Activated CD8-positive, alpha-beta memory T cell treated with anti-CD3 and anti-CD28 coated beads, Interleukin-2, amount 50 U/mL, for 4 hours (primary cell): ENCODE measurements at places on chromosomes 11 and 22.
A peak's percentile ranks its signal among the peaks of the same experiment; 100 is the strongest.

DNA sequence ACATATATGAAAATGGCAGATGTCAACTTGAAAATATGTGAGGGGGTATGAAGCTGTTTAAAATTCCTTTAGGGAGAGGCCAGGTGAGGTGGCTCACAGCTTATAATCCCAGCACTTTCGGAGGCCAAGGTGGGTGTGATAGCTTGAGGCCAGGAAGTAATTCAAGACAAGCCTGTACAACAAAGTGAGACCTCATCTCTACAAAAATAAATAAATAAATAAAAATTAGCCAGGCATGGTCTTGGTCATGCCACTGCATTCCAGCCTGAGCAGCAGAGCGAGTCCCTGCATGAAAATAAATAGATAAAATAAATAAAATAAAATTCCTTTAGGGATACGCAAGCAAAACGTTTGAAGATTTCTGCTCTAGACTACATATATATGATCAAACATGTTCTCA is 38.1 kb upstream of the FAM181B start:
- DNase-seq: no peak

DNA sequence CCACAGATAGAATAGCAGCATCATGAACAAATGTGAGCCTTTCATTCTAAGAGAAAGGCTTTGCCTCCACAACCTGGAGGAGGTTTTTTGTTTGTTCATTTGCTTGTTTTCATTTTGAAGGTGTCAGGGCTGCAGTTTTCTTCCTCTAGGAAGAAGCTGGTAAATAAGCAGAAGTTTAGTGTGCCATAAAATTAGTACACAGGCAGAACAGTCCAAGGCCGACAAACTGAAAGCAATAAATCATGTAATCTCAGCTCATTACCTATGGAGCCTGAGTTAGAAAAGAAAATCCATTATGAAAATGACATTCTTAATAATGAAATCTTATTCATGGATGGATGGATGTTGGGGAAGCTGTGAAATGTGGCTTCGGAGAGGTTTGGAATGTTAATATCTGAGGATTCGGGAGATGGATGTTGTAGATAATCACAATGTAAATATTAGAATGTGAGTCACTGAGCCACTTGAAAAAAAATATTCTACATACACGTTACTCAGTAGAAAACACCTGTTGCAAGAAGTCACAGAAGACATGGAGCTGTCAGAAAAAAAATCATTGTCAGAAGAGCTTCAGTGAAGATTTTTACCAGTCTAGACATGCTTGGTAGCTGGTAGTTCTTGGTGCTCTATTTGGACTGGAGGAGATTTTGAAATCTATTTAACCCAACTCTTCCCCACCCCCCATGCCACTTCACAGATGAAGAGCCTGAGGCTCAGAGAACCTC is 15.0 kb upstream of the ZDHHC13 start:
- no peak for DNase-seq

- no peak for DNase-seq
Observed at GRCh38 chr22:24969560-24970301, 17.2 kb downstream of the KIAA1671 start.

- DNase-seq: no peak
Observed at GRCh38 chr11:468493-468892, 18.4 kb downstream of the PTDSS2 start.

DNA sequence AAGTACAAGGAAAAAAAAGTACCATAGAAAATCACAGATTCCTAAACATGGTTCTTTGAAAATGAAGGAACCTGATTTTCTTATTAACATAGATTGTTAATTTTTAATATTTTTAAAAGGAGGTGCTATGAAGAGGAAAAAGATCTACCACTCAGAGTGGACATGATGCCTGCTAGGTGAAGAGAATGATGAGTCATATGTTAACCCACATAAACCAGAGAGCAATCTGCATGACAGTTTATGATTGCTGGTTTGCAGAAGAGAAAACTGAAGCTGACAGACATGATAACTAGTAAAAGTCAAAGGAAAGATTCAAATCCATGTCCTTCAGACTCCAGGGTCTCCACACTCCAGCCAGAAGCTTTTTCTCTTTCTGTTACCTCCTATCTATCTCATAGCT is 1231.7 kb downstream of the LRRC4C start:
- no peak for DNase-seq

DNA sequence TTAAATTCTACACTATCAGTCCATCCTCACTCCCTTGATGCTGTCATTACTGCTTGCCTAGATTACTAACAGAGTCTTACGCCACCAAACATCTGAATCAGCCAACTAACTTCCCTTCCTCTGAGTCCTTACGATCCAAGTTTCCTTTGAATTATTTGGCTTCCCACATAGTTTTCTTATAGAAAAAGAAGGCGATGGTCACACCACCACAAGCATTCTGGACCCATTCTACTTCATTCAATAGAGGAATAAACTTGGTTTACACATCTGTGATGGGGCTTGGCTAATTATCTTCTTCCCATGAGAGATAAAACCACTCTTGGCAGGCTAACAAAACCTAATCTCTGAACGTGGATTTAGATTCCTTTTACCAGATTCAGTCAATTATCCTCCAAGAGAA is 35.0 kb downstream of the INTS4 start:
- no peak for DNase-seq

DNA sequence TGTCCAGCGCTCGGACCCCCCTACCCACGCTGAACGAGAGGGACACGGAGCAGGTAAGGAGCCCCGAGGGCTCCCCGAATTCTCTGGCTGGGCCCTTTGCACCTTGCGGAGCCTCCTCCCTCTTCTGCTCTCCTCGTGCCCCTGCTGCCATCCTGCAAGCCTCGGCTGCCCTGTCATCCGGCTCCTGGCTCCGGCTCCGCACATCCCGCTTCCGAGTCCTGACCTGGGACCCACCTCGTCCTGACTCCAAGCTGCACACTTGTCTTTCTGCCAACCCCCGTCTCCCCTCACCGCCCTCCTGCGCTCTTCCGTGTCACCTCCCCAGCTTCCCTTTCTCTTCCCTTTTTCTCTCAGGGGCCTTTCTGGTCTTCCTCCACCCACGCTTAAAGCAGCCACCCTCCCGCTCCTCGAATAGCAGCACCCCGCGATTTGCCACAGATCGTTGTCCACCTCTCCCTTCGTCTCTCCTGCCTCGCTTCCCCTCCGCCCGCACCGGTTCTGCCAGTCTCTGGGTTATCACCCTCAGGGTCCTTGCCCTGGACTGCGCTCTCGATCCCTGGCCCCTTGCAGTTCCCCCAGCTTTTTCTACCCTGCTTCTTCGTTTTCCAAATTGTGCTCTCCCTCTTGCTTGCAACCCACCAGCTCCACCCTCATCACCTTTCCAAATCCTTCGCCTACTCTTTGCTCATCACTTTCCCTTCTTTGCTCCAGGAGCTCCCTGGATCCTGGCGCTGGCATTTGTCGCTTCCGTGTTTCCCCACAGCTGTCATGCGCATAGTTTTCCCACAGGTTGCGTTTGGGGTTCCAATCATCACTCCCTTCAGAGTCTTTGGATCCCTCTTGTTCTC is 822 bp downstream of the MARK2 start:
- DNase-seq: peak; percentile 28

GRCh38 chr11:27116684-27117083 is 76.1 kb downstream of the BBOX1 start:
- DNase-seq: no peak

GRCh38 chr11:73204711-73205121 is 13.4 kb upstream of the P2RY2 start:
- no peak for DNase-seq

DNA sequence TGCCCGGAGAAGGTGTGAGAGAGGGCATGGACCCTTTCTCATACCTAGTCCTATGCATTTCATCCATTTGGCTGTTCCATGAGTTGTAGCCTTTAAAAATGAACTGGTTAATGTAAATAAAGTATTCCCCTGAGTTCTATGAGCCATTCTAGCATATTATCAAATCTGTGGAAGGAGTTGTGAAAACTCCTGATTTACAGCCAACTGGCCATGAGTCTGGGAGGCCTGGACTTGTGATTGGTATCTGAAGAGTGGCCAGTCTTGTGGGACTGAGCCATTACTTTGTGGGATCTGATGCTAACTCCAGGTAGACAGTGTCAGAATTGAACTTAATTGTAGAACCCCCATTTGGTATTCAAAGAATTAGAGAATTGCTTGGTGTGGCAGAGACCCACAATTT is 48.4 kb downstream of the FAM118A start:
- no peak for DNase-seq

GRCh38 chr11:36394926-36395325 is 98.8 kb downstream of the PRR5L start:
- DNase-seq: no peak

- DNase-seq: no peak
Observed at GRCh38 chr11:59800390-59801025, 10.1 kb downstream of the MRPL16 start.

- no peak for DNase-seq
Observed at GRCh38 chr11:123841174-123841573, 35.0 kb upstream of the OR6M1 start.

- DNase-seq: peak; percentile 4
Observed at GRCh38 chr22:47372596-47373385, 610.3 kb downstream of the TBC1D22A start.

DNA sequence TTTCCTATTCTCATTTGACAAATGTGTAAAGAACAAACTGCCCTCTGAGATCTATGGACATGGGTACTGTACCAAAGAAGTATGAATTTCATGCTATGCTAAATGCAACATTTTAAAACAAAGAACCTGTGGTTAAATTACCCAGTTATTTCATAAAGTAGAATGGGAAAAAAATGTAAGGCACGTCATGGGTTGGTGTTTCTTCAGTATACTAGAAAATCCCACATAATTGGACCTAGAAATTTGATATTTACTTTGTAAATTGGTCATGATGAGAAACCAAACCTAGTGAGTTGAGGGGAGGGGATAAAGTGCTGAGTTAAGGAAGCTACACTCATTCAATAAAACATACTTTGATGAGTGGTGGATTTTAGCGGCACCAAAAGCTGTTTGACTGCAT is 104.1 kb downstream of the ALX4 start:
- no peak for DNase-seq

- no peak for DNase-seq
Observed at GRCh38 chr11:1946812-1947484, at the start of gene MRPL23. TSS of gene MRPL23 (plus strand) at chr11:1947332. CDS start at chr11:1947363, 31 bp downstream.

DNA sequence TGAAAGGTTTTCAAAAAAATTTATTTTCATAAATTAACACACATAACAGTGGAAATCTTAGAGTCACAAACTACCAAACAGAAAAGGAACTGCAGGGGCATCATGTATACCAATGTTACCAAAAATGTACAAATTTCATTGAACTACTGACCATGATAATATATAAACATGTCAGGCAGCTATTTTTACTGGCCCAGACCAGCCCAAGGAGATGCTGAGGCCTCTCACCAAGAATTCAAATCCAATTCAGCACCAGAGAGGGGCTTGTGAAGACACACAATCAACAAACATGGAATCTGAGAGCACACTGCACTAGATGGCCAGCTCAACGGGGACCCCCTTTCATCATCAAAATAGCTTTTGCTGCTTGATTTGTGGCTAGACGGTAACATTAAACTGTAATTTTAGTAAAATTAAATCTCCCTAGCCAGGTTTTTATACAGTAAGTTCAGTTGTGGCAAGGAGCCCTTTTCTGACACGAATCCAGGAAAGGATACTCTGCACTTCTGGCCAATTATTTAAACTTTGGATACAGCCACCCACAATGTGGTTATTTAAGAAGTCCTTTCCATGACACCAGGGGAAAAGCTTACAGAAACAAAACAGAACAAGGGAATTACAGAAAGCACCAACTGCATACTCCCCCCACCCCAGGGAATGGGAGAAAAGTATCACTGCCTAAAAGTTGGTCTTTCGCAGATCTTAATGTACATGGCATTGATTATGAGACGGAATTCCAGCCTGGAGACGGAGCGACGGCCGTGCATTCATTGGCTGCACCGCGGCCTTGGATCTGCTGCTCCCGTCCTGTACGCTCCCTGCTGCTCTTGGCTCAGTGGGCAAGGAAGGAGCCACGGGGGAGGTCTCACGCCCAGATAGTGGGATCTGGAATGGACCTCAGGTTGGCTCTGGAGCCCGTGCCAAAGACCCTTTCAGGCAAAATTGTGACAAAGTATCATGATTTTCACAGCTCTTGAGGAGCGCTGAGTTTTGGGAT is 19.6 kb upstream of the PISD start:
- no peak for DNase-seq

- no peak for DNase-seq
Observed at GRCh38 chr11:86459682-86460460, 85.2 kb downstream of the CCDC81 start.

- no peak for DNase-seq
Observed at GRCh38 chr11:92703449-92703830, 266.0 kb upstream of the MTNR1B start.

DNA sequence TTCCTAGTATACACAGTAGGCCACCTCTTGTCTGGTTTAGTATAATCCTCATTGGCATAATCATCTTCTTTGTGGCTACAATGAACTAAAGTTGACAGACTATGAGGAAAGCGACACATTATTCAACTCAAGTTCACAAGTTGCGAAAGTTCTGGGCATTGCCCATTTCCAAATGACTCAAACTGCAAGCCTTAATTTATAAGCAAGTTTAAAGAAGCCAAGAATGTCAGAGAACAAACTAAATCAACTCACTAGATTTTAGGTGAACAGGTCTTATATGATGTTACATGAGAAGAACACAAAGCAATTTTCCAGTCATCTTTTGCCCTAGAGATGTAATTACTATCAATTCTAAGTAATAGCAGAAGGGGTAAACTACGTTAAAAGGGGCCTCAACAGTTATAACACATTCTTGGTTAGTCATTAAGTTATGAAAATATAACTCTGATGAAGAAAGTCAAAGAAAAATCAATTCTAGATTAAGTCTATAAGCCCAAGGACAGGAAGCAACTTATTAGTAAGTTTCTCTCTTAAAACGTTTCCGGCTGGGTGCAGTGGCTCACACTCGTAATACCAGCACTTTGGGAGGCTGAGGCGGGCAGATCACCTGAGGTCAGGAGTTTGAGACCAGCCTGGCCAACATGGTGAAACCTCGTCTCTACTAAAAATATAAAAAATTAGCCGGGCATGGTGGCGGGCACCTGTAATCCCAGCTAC is 21.5 kb downstream of the PICALM start:
- DNase-seq: no peak

DNA sequence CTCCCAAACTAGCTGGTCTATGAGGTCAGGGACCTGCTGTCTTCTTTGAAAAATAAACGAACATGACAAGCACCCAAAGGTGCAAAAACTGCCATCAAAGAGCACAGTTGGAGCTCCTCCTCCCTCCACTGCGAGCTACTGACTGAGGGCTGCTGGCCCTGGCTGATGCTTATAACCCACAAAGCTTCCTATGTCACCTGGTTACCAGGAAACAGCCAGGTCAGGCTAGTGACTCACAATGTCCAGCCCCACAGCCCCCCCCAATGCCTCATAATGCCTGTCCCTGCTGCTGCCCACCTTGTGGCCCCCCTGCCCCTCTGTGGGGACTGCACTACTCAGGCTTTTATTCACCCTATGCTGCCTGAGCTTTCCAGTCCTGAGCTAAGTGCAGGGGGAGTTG is at the start of gene DRICH1:
DRICH1 (minus strand) TSS at position 144 of the 400 bp plus-strand sequence. CDS start 298 bp downstream, outside the sequence.
- no peak for DNase-seq

GRCh38 chr22:30017375-30018223 is 62.7 kb upstream of the HORMAD2 start:
- no peak for DNase-seq

DNA sequence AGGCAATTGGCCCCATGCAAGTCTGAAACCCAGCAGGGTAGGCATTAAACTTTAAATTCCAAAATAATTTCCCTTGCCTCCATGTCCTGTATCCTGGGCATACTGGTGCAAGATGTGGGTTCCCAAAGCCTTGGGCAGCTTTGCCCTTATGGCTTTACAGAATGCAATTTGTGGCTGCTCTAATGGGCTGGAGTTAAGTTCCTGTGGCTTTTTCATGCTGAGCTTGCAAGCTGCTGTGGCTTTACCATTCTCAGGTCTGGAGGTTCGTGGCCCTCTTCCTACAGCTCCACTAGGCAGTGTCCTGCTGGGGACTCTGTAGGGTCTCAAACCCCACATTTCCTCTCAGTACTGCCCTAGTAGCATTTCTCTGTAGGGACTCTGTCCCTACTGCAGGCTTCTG is 15.0 kb upstream of the BIRC3 start:
- no peak for DNase-seq
